ENCODE measurements at places on chromosomes 6 and 20.

GRCh38 chr20:7703551-7703961 is 236.7 kb downstream of the HAO1 start:
- DNase-seq = no peak

DNA sequence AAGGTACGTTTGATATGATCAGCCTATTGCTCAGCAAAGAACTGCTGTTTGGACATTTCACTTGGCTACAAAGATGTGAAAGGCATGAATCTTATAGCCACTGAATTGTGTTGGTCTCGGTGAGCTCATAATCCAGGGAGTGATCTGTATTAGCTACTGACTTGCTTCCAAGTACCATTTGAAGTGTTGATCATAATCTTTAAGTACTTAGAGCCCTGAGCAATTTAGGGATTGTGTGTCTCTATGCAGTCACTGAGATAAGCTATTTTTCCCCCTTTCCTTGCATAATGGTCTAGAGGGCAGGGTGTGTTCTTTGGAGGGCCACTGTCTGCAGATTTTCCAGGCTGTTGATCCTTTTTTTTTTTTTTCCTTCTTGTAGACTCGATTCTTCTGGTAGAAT is 393.6 kb downstream of the ESR1 start:
- DNase-seq = no peak

DNA sequence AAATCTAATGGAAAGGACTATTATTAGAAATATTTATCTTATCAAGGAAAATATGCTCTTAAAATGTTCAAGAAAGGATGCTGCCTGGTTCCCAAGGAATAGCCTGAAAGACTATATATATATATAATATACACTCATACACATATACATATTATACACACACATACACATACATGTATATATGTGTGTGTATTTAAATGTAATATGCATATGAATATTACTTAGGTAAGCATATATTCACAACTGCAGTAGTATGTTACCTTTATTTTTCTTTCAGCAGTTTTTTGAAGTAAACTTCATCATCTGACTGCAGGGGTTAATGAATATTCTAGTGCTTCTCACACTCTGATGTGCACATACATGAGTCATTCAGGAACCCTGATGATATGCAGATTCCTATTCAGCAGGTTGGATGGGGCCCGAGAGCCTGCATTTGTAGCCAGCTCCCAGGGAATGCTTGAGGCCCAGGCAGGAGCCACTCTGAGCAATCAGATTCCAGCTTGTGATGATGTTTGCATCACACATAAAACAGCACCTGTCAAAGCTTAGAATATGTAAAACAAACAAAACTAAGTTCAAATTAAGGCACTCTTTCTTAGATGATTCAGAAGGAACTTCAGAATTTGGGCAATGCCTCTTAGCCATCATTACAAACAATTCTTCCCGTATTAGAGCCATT is 16.1 kb downstream of the MYLK4 start:
- DNase-seq = no peak

DNA sequence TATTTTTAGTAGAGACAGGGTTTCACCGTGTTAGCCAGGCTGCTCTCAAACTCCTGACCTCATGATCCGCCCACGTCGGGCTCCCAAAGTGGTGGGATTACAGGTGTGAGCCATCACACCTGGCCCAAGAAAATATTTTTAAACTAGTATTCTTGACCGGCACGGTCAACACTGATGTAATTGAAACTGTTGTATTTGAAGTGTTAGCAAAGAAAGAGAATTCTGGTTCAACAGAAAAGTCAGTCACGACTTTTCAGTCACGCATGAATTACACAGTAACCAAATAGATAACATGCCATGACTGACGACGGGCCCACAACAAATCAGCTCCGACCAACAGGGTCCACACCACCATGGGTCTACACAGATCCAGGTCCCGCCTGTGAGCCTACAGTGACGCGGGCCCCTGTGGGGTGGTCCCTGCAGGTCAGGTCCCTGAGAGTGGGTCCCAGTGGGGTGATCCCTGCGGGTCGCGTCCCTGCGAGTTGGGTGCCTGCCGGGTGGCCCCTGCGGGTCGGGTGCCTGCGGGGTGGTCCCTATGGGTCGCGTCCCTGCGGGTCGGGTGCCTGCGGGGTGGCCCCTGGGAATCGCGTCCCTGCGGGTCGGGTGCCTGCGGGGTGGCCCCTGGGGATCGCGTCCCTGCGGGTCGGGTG is 1.0 kb downstream of the GMEB2 start:
- no peak for DNase-seq

DNA sequence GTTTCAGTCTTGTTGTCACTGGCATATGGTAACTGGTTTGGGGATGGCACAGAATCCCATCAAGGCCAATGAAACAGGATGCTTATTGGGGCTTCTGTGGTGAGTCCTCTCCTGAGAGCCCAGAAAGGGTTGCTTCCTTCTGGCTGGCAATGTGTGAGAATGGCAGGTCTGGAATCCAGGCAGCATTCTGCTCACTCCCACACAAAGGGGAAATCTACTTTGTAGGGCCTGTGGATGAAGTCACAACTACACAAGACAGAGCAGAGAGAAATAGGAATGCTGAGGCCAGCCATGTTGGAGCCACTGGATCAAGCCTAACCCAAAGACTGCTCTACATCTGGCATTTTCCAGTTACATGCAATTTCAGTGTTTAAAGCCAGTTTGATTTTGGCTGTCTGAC is 15.7 kb downstream of the PLAGL2 start:
- no peak for DNase-seq

DNA sequence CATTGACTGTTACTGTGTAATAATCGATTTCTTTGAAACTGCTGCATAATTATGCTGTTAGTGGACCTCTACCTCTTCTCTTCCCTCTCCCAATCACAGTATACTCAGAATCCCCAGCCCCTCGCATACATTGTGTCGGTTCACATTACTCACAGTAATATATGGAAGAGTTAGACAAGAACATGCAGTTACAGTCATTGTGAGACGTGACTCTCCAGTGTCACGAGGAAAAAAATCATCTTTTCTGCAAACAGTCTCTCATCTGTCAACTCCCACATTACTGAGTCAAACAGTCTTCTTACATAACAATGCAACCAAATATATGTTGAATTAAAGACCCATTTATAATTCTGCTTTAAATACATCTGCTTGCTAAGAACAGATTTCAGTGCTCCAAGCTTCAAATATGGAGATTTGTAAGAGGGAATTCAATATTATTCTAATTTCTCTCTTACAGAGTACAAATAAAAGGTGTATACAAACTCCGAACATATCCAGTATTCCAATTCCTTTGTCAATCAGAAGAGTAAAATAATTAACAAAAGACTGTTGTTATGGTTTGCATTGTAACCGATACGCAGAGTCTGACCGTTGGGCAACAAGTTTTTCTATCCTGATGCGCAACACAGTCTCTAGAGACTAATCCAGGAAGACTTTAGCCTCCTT is 113.3 kb downstream of the TMEM242 start:
- no peak for DNase-seq

- DNase-seq = no peak
These were observed 239.6 kb downstream of the ANKRD60 start for GRCh38 chr20:57988828-57989227.

DNA sequence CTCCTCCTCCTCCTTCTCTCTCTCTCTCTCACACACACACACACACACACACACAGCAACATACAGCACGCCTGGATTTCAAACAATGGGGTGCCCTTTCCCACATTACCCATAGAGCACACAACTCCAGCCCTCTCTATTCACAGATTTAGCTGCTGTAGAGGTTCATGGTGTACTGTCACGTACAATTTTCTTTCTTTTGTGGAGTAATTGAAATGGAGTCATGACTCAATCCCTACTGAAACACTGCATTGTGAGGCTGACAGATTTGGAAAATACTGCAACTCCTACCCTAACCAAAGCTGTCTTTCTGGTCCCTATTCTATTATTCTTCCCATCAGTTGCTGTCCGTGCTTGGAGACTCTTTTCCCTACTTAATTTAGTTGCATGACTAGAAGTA is 166.9 kb downstream of the EDN1 start:
- DNase-seq = no peak

DNA sequence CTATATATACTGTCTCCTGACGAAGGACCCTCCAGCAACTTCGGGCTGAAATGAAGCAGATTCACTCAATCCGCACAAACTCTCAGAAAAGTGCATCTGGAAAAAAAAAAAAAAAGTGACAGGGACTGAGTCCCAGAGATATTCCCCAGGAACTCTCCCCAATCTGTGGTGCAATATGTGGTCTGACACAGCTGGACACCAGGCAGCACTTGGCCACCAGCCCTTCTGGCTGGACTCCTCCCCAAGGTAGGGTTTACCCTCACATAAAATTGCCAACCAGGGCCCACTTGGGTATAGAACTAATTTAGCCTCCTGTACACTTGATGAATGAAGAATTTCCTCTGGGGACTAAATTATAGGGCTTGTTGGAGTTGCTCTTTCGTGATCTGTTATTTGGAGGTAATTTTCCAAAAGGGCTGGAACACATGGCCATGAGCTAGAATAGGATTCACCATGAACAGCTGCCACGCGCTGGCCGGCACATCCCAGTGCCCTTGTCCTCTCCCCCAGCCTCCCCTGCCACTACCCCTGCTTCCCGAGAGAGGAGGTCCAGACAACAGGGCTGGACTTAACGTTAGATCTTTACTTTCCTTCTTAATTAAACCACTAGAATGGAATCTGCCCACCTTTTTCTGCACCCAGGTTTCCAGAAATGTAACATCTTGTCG is 379.2 kb downstream of the BMP2 start:
- no peak for DNase-seq

DNA sequence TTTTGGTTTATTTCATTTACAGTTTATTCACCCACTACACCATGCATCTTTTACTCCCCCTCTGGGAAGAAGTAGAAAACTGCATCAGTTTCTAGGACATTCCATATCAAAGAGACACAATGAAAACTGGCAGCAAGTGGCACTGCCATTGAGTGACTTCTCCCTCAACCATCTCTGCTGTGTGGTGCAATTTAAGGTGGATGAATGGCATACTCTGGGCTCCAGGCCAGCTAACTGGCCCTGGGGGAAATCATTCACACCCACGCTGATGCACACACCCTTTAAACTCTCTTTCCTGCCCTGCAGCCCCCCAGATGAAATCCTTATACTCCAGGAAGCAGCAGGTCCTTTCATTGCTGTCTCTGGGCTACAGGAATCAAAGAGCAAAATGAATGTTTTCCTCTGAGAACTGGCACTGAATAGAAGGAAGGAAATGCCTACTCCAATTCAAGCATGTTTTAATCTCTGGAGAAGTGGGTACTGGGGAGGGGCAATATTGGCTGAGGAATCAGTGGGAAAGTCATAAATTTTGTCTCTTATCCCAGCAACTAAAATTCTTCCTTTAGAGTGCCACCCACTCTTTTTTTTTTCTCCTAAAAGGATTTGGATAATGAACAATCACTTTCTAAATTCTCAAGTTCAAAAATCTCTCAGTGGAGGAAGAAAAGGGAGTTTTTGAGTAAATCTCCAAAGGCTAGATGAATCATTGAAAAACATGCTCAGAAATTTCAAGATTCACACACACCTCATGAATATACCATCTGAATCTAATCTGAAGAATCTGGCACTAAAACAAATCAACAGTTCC is 16.9 kb upstream of the RFPL4B start:
- DNase-seq = no peak

All from CD8-positive, alpha-beta memory T cell (primary cell).